Fibroblast of the aortic adventitia (primary cell): ENCODE measurements at places on chromosomes 1 and 21.
A peak's percentile ranks its signal among the peaks of the same experiment; 100 is the strongest.

DNA sequence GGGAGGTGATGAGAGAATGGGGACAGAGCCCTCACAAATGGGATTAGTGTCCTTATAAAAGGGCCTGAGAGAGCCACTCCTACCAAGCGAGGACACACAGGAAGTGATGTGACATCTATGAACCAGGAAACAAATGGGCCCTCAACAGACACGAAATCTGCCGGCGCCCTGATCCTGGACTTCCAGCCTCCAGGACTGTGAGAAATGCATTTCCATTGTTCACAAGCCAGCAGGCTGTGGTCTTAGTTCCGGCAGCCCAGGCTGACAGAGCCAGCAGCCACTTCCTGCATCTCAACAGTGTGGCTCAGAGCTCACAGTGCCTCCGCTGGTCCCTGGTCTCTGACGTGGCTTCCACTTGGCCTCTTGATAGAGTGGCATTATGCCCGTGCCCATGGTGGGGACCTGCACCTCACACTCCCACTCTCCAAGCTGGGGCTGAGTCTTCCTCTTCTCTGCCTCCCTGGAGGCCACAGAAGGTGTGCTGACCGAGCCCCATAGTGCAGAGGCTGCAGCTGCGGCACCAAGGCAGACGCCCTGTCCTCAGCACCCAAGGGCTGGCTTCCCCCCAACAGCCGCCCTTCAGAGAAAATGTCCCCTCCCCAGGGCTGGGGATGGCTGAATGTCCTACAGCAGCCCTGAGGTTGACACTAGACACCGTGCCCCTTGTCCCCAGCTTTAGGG is 44.9 kb downstream of the ACOT7 start:
- DNase-seq = peak; percentile 59

GRCh38 chr21:34546542-34546941 is 34.5 kb upstream of the KCNE1 start:
- DNase-seq = no peak

GRCh38 chr1:51915951-51916350 is 37.4 kb upstream of the NRDC start:
- peak; percentile 53 for DNase-seq

GRCh38 chr1:77421504-77422233 is 139.8 kb downstream of the AK5 start:
- DNase-seq = no peak

GRCh38 chr1:184442260-184442659 is 55.4 kb downstream of the C1orf21 start:
- no peak for DNase-seq

DNA sequence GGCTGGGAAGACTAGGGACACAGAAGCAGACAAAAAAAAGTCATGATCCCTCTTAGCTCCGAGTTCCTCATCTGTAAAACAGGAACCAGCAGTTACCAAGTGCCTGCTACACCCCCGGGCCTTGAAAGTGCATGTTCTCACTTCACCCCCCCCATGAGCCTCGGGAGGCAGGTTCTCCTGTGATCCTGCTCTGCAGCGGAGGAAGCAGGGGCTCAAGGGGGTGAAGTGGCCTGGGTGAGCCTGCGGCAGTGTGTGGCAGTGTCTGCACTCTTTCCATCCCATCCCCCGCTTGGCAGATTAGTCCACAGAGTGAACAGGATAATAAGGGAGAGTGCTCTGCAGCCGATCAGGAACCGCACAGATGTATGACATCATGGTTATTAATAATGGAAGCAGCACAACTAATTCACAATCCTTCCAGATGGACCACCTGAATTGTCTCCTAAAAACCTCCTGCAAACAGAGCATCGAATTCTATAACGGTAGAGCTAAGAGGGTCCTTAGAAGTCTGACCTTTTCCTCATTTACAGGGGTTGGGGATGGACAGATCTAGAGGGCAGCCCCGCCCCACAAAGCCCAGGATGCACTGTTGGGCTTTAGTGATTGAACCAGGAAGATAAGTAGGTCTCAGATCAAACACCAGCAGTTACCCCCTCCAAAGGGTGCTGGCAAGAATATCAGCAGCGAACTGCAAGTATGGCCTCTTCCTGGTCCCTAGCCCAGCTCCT is 174.1 kb upstream of the EDN2 start:
- DNase-seq = no peak

GRCh38 chr1:31335007-31335406 is 37.9 kb downstream of the FABP3 start:
- DNase-seq = peak; percentile 64

DNA sequence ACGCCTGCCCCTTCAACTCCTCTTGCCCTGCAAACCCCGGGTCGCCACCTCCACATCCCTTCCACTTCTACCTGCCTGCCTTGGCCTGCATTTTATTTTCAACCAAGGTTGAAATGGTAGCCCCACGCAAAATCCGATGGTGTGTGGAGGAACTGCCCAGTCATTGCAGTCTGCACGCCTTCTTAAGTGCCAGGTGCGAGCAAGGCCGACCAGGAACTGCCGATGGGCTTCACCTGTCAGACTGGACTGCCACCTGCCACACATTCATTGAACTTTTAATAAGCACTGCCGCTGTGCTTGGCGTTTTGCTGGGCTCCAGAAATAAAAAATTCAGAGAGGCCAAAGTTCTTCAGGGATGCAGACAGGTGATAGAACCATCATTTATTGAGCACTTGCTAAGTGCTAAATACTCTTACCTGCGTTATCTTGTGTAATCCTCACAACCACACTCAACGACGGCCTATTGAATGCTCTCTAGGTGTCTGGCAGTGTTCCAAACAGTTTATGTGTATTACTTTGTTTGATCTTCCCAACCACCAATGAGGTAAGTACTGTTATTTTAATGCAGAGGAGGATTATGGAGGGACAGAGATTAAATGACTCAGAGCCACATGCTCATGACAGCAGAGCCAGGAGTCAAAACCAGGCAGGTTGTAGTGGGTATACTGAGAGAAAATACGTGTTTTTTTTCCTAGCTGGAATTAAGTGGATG is 36.2 kb downstream of the CACHD1 start:
- DNase-seq = no peak

DNA sequence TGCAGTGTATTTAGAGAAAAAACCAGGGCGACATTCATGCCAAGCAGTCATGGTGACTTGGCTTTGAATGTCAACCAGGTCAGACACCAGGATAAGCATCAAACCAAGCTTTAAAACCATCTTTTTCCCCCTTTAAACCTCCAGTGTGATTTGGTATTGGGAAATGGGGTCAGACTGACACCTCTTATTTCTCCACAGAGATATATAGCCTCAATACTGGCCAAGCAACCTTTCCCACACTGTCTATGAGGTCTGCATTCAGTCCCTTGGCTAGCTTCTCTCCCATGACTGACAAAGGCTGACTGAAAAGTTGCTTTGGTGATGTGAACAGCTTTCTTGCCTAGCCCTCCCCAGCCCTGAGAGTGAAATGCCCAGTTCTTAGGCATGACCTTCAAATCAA is 21.7 kb downstream of the GPR3 start:
- DNase-seq = no peak

DNA sequence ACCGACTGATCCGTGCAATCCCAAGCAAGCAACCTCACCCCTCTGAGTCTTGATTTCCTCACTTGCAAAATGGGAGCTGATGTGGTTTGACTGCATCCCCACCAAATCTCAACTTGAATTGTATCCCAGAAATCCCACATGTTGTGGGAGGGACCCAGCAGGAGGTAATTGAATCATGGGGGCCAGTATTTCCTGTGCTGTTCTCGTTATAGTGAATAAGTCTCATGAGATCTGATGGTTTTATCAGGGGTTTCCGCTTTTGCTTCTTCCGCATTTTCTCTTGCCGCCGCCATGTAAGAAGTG is 58.4 kb downstream of the FHAD1 start:
- DNase-seq = peak; percentile 41

GRCh38 chr1:100343897-100344296 is 8.4 kb upstream of the CDC14A start:
- DNase-seq = no peak

GRCh38 chr1:66505671-66506392 is 28.1 kb upstream of the SGIP1 start:
- DNase-seq = peak; percentile 83

GRCh38 chr1:48049823-48050535 is 52.8 kb upstream of the TRABD2B start:
- DNase-seq = no peak

- DNase-seq = no peak
Measured at GRCh38 chr1:168379104-168379860, 98.6 kb downstream of the TBX19 start.

DNA sequence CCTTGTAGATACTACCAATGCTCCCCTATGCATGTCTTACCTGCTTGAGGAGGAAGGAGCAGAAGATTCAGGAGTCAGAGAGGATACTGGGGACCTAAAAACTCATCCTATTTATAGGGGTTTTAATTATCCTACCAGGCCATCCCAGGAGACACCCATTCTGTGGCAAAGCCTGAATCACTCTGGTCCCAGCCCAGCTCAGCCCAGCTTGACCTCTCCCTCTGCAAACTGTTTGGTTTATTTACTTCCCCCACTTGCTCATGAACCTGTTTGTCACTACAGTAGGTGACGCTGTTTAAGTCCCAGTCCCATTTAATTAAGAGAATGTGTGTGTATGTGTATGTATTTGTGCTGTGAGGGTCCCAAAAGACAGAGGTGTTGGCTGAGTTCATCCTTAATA is at the start of gene RPTN:
TSS of gene RPTN (minus strand) at position 85 of the 400 bp plus-strand sequence. CDS start 1,339 bp downstream, outside the sequence.
- DNase-seq = no peak

DNA sequence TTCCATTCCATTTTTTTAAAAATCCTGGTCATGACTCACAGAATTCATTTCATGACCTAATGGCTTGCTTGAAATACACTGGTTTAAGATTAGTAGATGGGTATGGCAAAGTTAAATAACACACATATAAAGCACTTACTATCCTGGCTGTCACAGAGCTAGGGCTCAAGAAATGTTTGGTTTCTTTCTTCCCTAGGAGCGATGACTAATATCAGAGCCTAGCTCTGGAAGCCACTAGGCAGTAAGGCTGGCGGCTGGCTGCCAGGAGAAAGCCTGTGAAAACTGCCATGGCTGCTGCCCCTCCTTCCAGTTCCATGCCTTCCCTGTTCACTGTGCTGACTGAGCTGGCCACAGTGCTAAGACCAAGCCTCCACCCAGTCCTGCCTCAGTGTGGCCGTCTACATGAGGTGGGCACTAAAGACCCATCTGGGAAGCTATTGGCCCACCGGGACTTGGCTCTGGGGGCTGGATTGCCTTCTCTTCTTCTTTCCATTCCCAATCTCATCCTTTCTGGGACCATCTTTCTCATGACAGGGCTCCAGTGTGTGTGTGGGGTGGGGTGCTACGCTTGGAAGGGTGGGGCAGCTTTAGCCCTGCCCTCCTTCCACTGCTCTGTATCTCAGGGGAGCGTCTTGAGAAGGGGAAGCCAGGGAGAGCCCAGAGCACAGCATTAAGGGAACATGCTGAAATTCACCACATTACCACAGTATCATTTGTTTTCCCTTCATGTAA is 10.8 kb upstream of the ASCL5 start:
- peak; percentile 95 for DNase-seq

DNA sequence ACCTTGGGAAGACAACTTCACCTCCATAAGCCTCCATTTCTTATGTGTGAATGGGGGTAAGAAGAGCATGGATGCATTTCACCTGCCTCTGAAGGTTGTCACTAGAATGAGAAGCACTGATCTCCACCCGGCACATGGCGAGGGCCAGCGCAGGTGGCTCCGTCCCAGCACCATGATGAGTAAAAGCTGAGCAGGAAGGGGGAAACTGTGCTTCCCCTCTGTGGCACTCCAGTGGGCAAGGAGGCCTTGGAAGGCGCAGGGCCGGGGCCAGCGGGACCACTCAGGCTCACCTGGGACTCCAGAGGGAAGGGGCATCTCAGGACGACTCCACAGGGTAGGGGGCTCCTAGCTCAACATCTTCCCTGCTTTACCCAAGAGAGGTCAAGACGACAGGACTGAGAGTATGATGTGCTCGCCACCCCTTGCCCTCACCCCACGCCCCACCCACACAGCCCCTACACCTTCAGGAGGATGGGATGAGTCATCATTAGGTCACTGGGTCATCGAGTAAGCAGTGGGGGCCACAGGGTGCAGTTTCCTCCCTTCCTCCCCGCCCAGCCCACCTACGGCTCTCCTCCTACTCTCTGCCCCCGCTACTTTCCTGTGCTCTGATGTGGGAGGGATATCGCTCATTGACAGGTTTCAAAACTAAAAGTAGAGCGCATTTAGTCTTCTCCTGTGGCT is 112.1 kb downstream of the HIVEP3 start:
- DNase-seq = no peak

DNA sequence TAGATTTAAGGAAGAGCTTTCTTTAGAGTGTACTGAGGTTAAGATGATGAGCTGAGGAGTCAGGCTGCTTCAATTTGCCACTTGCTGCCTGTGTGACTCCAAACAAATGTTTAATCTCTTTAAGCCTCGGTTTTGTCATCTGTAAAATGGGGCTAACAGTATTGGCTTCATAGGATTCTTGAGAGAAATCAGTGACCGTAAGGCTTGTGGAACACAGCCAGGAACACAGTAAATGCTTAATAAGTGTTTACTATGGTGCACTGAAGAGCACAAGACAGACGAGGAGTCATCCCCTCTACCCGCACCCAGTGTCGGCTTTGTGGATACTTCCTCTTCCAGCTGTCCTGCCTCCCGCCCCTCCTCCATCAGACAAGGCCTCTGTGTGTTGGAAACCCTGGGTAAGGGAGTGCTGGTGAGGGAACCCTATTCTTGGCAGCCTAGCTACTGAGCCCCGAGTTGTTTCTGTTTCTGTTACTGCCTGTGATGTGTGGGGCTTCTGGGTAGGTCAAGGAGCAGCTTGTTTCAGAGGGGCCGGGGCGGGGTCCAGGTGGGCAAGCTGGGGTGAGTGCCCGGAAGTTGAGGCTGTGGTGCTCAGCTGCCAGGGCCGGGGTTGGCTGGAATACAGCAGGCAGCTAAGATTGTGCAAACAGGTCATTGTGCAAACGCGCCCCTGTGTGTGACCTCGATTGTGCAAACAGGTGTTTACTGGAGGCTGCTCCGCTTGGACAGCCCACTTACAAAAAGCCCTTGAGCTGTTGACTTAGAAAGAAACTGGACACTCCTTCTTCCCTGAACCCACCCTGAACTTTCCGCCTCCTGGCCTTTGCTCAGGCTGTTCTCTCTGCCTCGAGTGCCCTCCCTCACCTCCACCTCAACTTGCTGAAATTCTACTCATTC is 4.0 kb upstream of the CSF3R start:
- no peak for DNase-seq

- DNase-seq = no peak
Measured at GRCh38 chr1:86318436-86318835, 77.7 kb downstream of the ODF2L start.

DNA sequence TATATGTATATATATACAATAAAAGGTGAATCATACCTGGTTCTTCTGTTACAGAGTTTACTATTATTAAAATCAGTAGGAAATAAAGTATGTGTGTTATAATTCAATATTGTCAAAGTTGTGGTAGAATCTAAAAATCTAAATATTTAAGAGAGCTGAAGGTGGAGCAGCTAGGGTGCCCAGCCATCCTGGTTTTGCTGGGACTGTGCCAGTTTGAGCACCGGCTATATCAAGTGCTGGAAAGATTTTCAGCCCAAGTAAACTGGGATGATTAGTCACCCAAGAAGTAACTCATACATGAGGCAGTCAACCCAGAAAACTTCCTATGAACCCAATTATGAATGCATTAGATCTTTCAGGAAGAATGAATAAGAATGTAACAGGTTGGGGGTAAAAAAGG is 16.9 kb upstream of the KRTAP19-5 start:
- DNase-seq = no peak

GRCh38 chr1:1371746-1372711 is 3.0 kb downstream of the AURKAIP1 start:
- DNase-seq = peak; percentile 54

GRCh38 chr1:162117039-162117774 is 47.7 kb downstream of the NOS1AP start:
- no peak for DNase-seq
